ENCODE measurements at places on chromosomes 5 and 9. TPM values are rescaled to one million over a fixed set of nuclear protein-coding genes. Genes with fewer than 3 reads are reported as not detected.

The C9orf85 gene
- 29.3 TPM for total RNA-seq

The TIFAB gene
- not detected for total RNA-seq

The UBE2QL1 gene
- 0.62 TPM for total RNA-seq

The CSNK1G3 gene
- total RNA-seq = 86.1 TPM

The QRFP gene
- total RNA-seq = not detected

The CYLC2 gene
- not detected for total RNA-seq

GRCh38 chr5:142358121-142358520 lies 33.3 kb upstream of the SPRY4 start:
- H3K4me1 ChIP-seq = peaks cover 19% of the 10 kb centered on the region
- no peak overlapping the region for H3K27ac ChIP-seq
- no peak overlapping the region for H3K4me3 ChIP-seq
- no peaks in the 10 kb centered on the region for H3K36me3 ChIP-seq
- H3K27me3 ChIP-seq = peaks cover 40% of the 10 kb centered on the region

DNA sequence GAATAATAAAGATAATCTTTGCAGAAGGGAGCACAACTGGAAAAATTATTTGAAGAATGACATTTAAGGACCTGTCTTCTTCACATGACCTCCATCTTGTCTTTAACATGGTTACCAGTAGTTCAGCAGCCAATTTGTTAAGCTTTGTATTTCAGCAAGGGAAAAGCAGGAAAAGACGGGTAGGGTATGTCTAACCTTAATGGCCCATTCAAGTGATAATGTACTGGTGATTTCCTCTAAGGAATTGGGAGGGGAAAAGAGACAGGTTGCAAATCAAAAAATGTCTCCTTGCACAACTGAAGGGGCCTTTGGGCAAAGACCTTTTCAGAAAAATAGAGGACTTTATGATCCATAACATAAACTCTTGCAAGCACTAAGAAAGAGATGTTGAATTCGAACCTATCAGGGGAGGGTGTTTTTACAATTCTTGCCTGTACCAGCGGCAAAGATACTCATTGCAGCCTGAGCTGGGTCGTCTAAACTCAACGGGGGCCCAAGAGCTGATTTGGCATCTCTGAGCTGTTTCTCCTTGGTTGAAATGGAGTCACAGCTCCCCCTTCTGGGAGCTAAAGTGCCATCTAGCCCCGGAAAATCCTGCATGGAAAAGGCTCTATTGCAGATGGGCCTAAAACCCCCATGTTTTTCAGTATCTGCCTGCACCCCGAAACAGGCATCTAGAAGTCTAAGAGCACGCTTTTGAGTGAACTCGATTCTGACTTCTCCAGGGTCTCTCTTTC lies 3.8 kb downstream of the BRINP1 start:
- peaks cover 5% of the 10 kb centered on the region for H3K4me1 ChIP-seq
- H3K27ac ChIP-seq = no peak overlapping the region
- H3K4me3 ChIP-seq = no peak overlapping the region
- no peaks in the 10 kb centered on the region for H3K36me3 ChIP-seq
- peak; percentile 89 for DNase-seq

DNA sequence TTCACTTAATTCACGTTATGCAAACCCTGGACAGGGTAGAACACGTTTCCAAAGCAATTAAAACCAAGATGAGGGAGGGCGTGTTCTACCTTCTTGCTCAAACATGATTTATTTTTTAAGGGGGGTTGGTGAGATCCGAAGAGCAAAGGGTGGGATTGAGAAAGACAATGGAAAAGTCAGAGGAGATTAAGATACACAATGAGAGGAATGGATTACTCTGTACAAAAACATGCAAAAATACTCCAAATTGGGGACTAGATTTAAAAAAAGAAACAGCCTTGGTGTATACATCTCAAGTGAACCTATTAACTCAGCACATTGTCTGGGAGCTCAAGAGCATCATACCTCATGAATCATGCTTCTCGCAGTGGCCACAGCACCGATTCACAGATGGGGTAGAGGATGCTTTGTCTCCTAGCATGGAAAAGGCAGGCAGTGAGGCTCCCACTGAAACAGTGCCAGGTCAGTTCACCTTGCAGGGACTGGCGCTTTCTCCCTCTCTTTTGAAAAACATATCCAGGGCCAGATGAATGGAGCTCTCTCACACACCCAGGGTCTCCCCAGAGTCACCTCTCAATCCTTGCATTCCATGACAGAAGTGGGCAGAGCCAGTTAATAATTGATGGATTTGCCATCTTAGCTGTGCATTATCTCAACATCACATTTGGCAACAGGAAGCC lies 459.7 kb downstream of the BNC2 start:
- no peak for DNase-seq
- no peaks in the 10 kb centered on the region for H3K27me3 ChIP-seq
- H3K4me1 ChIP-seq = no peaks in the 10 kb centered on the region
- H3K27ac ChIP-seq = no peak overlapping the region

- H3K36me3 ChIP-seq = no peaks in the 10 kb centered on the region
- DNase-seq = no peak
- H3K4me1 ChIP-seq = no peaks in the 10 kb centered on the region
- no peak overlapping the region for H3K4me3 ChIP-seq
These were observed 29.5 kb downstream of the SURF6 start for GRCh38 chr9:133306242-133307204.

DNA sequence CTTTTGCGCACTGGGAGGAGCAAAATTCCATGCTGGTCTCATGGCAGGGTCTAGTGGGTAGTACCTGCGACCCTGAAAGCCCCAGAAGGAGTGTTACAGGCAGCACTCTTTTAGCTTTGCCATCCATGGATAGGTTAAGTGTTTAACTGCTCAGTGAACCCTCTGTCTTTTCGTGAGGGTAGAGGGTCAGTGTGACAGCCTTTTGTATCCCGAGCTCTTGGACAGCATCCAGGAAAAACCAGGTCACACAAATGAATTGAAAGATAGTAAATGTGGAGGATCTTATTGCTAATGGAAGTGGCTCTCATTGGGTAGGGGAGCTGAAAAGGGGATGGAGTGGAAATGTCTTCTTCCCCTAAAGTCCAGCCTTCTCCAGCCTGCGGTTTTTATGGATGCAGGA lies 57.8 kb upstream of the CCDC112 start:
- H3K36me3 ChIP-seq = no peaks in the 10 kb centered on the region
- no peak overlapping the region for H3K27ac ChIP-seq
- DNase-seq = no peak
- no peak overlapping the region for H3K4me3 ChIP-seq

- DNase-seq = no peak
- H3K27ac ChIP-seq = no peak overlapping the region
- no peaks in the 10 kb centered on the region for H3K27me3 ChIP-seq
These were observed 116.1 kb upstream of the TNC start for GRCh38 chr9:115234094-115234493.

DNA sequence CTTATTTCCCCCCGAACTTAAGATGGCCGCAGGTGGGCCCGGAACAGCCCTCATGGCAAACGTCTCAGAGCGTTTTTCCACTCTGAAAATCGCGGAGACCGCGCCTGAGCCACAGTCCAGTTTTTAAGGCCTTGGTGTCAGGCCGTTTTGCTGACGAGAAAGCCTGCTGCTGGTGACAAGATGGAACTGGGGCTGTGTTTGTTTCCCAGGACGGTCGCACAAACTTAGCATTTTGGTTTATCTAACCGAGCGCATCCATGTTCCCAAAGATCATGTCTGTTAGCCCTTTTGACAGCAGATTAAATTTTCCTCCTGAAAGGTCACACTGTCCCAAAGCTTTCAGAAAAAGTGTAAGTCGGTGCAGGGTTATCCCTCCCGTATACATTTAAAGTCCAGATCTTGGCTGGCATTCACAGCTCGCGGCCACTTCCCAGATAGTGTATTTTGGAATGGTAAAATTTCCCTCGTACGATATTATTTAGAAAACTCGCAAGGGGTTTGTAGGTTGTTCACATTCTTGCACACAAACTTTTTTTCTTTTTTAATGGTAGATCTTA lies 812 bp downstream of the SREK1 start:
- H3K36me3 ChIP-seq = no peaks in the 10 kb centered on the region
- H3K27me3 ChIP-seq = no peaks in the 10 kb centered on the region
- peaks cover 22% of the 10 kb centered on the region for H3K4me1 ChIP-seq
- no peak for DNase-seq

DNA sequence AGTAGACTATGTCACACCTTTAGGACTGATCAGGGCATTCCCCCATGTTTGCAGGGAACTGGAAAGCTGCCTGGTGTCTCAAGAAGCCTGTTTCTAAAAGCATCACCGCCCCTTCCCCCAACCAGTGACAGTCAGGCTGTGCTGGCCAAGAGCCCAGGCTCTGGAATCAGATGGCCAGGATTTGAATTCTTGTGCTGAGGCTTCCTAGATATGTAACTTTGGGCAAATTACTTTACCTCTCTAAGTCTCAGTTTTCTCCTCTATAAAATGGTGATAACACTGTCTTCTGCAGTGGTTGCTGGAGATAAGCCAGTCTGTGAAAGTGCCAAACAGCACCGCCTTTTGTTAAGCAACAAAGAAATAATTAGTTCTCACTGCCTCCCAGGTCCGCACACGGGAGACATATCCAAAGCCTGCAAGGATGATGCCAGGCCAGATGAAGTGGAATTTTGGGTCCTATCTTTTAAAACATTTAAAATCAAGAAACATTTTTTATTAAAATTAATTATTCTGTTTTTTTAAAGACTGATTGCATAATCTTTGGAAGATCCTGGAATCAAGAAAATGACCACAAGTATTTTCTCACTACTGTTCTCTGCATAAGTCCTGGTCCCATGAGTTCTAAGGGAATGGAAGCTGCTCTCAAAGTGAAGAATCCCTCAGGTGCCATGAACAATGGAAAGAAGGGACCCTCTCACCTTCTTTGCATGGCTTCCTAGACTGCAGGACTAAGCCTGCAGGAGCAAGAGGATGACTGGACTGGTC lies 13.9 kb downstream of the SLC31A2 start:
- H3K27ac ChIP-seq = no peak overlapping the region
- H3K36me3 ChIP-seq = no peaks in the 10 kb centered on the region
- H3K27me3 ChIP-seq = no peaks in the 10 kb centered on the region
- no peak overlapping the region for H3K4me3 ChIP-seq
- no peak for DNase-seq

DNA sequence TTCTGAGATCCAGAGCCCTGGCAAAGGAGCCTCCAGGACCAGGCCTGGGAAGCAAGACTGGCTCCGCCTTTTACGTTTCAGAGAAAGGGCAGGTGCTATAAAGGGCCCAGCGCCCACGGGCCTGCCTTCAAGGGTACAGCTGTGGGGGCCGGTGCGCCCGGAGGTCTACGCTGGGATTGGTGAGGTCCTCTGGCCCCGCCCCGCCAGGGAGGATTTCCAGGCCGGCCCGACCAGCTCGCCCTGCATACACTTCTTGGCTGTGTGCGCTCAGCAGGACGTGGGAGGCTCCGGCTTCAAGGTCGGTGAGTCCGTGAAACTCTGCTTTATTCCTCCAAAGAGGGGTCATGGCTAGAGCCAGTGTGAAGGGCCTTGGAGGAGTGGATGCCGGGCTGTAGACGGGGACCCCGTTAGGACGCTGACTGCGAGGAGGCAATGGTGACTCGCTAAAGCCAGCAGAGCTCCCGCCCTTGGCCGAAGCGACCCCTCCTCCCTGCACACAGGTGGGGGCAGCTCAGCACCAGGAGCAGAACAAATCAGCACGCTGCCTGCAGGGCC lies at the start of gene CKMT2:
TSS of gene CKMT2 (plus strand) at position 243 of the 555 bp plus-strand sequence. CDS start 17,811 bp downstream, outside the sequence.
- no peaks in the 10 kb centered on the region for H3K27me3 ChIP-seq
- peak; percentile 67 for DNase-seq
- H3K27ac ChIP-seq = no peak within 1 kb of the TSS
- H3K4me3 ChIP-seq = peak within 1 kb of the TSS; percentile 56
- no peaks in the 10 kb centered on the region for H3K36me3 ChIP-seq
- peaks cover 8% of the 10 kb centered on the region for H3K4me1 ChIP-seq

- H3K4me3 ChIP-seq = no peak overlapping the region
- DNase-seq = no peak
- peaks cover 3% of the 10 kb centered on the region for H3K4me1 ChIP-seq
- no peaks in the 10 kb centered on the region for H3K27me3 ChIP-seq
- H3K27ac ChIP-seq = no peak overlapping the region
- H3K36me3 ChIP-seq = no peaks in the 10 kb centered on the region
These were observed 42.4 kb upstream of the TJP2 start for GRCh38 chr9:69131682-69132081.

- DNase-seq = no peak
- no peak overlapping the region for H3K4me3 ChIP-seq
- H3K27me3 ChIP-seq = no peaks in the 10 kb centered on the region
- no peaks in the 10 kb centered on the region for H3K36me3 ChIP-seq
- H3K4me1 ChIP-seq = no peaks in the 10 kb centered on the region
These were observed 301.7 kb upstream of the PCSK5 start for GRCh38 chr9:75588808-75589207.

GRCh38 chr5:42583322-42583721 lies 160.1 kb downstream of the GHR start:
- no peak overlapping the region for H3K4me3 ChIP-seq
- no peaks in the 10 kb centered on the region for H3K36me3 ChIP-seq
- no peaks in the 10 kb centered on the region for H3K27me3 ChIP-seq
- H3K4me1 ChIP-seq = no peaks in the 10 kb centered on the region

Data from neural progenitor cell (in vitro differentiated cells).